ENCODE measurements at places on chromosomes 13 and 19.

DNA sequence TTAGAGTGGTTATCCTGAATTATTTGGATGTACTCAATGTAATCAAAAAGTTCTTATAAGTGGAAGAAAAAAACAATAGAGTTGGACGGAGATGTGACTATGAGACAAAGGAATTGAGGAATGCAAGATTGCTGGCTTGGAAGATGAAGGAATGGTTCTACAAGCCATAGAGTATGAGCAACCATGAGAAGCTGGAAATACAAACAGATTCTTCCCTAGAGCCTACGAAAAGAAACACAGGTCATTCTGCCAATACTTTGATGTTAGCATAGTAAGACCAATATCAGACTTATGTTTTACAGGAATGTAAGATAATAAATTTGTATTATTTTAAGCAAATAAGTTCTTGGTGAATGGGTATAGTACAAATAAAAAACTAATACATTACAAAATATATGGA, 249.2 kb downstream of the DIAPH3 start:
- H3K27ac ChIP-seq = no peak overlapping the region
- DNase-seq = no peak
- peaks cover 84% of the 10 kb centered on the region for H3K36me3 ChIP-seq
- H3K4me3 ChIP-seq = no peak overlapping the region
- H3K4me1 ChIP-seq = no peaks in the 10 kb centered on the region

- H3K27ac ChIP-seq = no peak overlapping the region
- H3K27me3 ChIP-seq = no peaks in the 10 kb centered on the region
- no peak overlapping the region for H3K4me3 ChIP-seq
- peaks cover 19% of the 10 kb centered on the region for H3K36me3 ChIP-seq
- no peak for DNase-seq
Measured at GRCh38 chr19:2084993-2085720, 11.0 kb downstream of the MOB3A start.

DNA sequence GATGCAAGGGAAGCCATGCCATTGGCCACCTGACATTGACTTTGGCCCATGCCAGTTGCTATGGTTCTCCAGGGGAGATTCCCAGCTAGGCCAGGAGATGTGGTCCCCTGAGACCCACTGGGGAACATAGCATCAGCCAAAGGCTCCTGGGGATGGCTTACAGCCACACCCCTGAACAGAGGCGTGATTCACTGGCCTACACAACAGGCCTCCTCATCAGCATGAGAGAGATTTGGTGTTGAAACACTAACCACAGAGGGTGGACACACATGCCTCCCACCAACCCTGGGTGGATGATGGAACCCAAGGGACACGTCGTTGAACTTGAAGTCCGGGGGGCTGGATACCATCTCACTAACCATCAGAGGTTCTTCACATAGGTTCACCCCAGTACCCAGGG, 14.4 kb downstream of the IQCN start:
- no peak overlapping the region for H3K4me3 ChIP-seq
- no peak overlapping the region for H3K27ac ChIP-seq
- no peaks in the 10 kb centered on the region for H3K4me1 ChIP-seq
- H3K36me3 ChIP-seq = no peaks in the 10 kb centered on the region
- DNase-seq = no peak

- peak; percentile 81 for DNase-seq
- H3K27ac ChIP-seq = no peak overlapping the region
- peak overlapping the region; percentile 94 for H3K4me3 ChIP-seq
- H3K4me1 ChIP-seq = no peaks in the 10 kb centered on the region
- H3K36me3 ChIP-seq = peaks cover 31% of the 10 kb centered on the region
- no peaks in the 10 kb centered on the region for H3K27me3 ChIP-seq
Measured at GRCh38 chr19:8209462-8210378, 550 bp downstream of the CERS4 start.

- no peaks in the 10 kb centered on the region for H3K4me1 ChIP-seq
- no peaks in the 10 kb centered on the region for H3K27me3 ChIP-seq
- peaks cover 24% of the 10 kb centered on the region for H3K36me3 ChIP-seq
- H3K4me3 ChIP-seq = peak overlapping the region; percentile 90
- DNase-seq = peak; percentile 82
Measured at GRCh38 chr19:56314018-56314380, 640 bp downstream of the ZSCAN5A start.

- H3K27me3 ChIP-seq = no peaks in the 10 kb centered on the region
- no peak overlapping the region for H3K4me3 ChIP-seq
- no peaks in the 10 kb centered on the region for H3K4me1 ChIP-seq
- H3K36me3 ChIP-seq = no peaks in the 10 kb centered on the region
Measured at GRCh38 chr13:46134494-46134893, 29.7 kb upstream of the CPB2 start.

GRCh38 chr13:97257228-97257755, 35.2 kb downstream of the MBNL2 start:
- H3K4me3 ChIP-seq = no peak overlapping the region
- no peaks in the 10 kb centered on the region for H3K4me1 ChIP-seq
- no peak overlapping the region for H3K27ac ChIP-seq
- H3K36me3 ChIP-seq = no peaks in the 10 kb centered on the region

- no peak overlapping the region for H3K4me3 ChIP-seq
- no peaks in the 10 kb centered on the region for H3K4me1 ChIP-seq
- no peak for DNase-seq
- H3K36me3 ChIP-seq = peaks cover 82% of the 10 kb centered on the region
- no peaks in the 10 kb centered on the region for H3K27me3 ChIP-seq
- no peak overlapping the region for H3K27ac ChIP-seq
Measured at GRCh38 chr13:98374750-98375149, 197.7 kb upstream of the RNF113B start.

- DNase-seq = no peak
- no peaks in the 10 kb centered on the region for H3K27me3 ChIP-seq
- H3K4me1 ChIP-seq = peaks cover 9% of the 10 kb centered on the region
- H3K4me3 ChIP-seq = peak overlapping the region; percentile 89
- no peaks in the 10 kb centered on the region for H3K36me3 ChIP-seq
Measured at GRCh38 chr13:110137680-110138009, 169.3 kb downstream of the COL4A1 start.

GRCh38 chr13:84032116-84032515, 149.8 kb upstream of the SLITRK1 start:
- DNase-seq = no peak
- H3K4me3 ChIP-seq = no peak overlapping the region
- H3K36me3 ChIP-seq = no peaks in the 10 kb centered on the region
- no peaks in the 10 kb centered on the region for H3K4me1 ChIP-seq
- no peak overlapping the region for H3K27ac ChIP-seq

GRCh38 chr13:76980075-76980718, 11.7 kb upstream of the CLN5 start:
- no peaks in the 10 kb centered on the region for H3K36me3 ChIP-seq
- peaks cover 7% of the 10 kb centered on the region for H3K4me1 ChIP-seq
- H3K4me3 ChIP-seq = no peak overlapping the region

DNA sequence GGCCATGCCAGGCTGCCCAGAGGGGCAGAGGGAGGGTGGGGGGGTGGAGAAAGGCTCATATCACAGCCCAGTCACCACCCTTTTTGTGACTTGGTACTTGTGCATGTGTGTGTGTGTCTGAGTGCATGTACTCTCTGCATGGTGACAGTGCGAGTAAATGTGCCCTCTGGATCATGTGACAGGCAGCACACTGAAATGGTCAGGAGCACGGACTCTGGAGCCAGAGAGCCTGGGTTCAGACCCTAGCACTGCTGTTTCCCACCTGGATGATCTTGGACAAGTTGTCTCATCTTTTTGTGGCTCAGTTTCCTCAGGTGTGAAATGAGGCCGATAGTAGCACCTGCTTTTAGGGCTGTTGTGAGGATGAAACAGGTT, 2.0 kb downstream of the CIC start:
- H3K36me3 ChIP-seq = peaks cover 16% of the 10 kb centered on the region
- DNase-seq = no peak
- H3K4me3 ChIP-seq = no peak overlapping the region
- H3K27ac ChIP-seq = no peak overlapping the region

- H3K27me3 ChIP-seq = no peaks in the 10 kb centered on the region
- no peak overlapping the region for H3K4me3 ChIP-seq
- H3K4me1 ChIP-seq = no peaks in the 10 kb centered on the region
- no peak overlapping the region for H3K27ac ChIP-seq
- no peak for DNase-seq
Measured at GRCh38 chr13:107809125-107809524, 406.2 kb downstream of the LIG4 start.

GRCh38 chr13:90402613-90403012, 944.9 kb upstream of the MIR17HG start:
- H3K36me3 ChIP-seq = no peaks in the 10 kb centered on the region
- no peak for DNase-seq
- H3K27me3 ChIP-seq = no peaks in the 10 kb centered on the region
- no peak overlapping the region for H3K4me3 ChIP-seq
- H3K27ac ChIP-seq = no peak overlapping the region

DNA sequence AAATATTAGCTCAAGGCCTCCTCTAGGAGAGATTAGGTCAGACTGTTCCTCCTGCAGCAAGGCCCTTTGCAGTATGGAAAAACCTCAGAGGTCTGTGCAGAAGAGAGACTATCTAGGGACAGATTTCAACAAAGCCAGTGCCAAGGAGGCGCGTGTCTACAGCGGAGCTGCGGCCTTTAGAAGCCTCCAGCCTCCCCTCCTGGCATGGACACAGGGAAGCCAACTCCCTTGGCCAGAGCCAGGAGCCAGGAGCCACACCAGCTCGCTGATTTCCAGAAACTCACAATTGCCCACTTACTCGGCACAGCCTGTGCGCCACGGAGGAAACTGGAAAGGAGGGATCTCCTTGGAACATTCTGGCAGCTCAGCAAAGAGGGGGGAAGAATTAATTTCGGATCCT, 63.4 kb downstream of the INSR start:
- H3K4me1 ChIP-seq = no peaks in the 10 kb centered on the region
- H3K4me3 ChIP-seq = no peak overlapping the region
- no peaks in the 10 kb centered on the region for H3K36me3 ChIP-seq
- no peak overlapping the region for H3K27ac ChIP-seq
- no peaks in the 10 kb centered on the region for H3K27me3 ChIP-seq

- H3K27me3 ChIP-seq = no peaks in the 10 kb centered on the region
- no peaks in the 10 kb centered on the region for H3K4me1 ChIP-seq
- no peak for DNase-seq
- no peak overlapping the region for H3K4me3 ChIP-seq
- no peaks in the 10 kb centered on the region for H3K36me3 ChIP-seq
- H3K27ac ChIP-seq = no peak overlapping the region
Measured at GRCh38 chr19:50519006-50519575, 5.4 kb upstream of the ASPDH start.

DNA sequence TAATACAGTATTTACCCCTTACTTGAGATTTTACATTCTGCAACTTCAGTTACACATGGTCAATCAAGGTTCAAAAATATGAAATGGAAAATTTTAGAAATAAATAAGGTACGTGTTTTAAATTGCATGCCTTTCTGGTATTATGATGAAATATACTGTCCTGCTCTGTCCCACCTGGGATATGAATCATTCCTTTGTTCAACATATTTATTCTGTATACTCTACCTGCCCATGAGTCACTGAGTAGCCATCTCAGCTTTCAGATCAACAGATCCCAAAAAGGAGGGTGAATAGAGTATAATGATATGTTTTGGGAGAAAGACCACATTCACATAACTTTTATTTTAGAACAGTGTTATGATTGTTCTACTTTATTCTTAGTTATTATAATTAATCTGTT, 37.8 kb downstream of the STOML3 start:
- H3K27me3 ChIP-seq = no peaks in the 10 kb centered on the region
- H3K36me3 ChIP-seq = no peaks in the 10 kb centered on the region
- no peak overlapping the region for H3K27ac ChIP-seq
- no peak for DNase-seq

DNA sequence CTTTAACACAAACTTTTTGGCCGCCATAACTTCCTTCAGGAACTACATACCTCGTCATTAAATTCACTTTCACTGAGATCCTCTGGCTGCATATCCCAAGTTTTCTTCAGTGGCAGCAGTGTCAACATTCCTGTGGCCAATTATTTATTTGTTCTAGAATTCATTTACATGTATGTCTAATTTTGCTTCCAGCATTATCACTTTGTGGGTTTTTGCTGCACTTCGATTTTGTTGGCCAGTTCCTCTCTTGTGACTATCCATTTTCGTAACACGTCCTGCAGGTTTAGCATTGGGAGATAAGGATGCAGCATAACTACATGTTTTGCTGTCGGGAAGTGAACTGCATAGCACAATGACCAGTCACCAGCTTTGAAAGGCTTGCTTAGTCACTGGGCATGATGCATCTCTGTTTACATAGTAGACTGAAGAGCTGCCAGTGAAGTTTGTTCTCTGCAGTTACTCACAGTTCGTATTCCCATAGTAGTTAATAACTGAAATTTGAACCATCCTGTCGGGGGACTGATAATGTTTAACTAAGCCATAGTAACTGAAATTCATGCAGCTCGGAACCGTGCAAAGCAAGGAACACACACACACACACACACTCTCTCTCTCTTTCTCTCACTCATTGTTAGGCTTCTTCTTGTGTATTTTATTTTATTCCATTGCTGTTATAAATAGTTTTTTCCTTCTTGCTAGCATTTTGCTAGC, 28.3 kb downstream of the ZNF507 start:
- H3K36me3 ChIP-seq = peaks cover 58% of the 10 kb centered on the region
- H3K27me3 ChIP-seq = no peaks in the 10 kb centered on the region
- DNase-seq = no peak
- no peaks in the 10 kb centered on the region for H3K4me1 ChIP-seq
- no peak overlapping the region for H3K4me3 ChIP-seq

- H3K36me3 ChIP-seq = no peaks in the 10 kb centered on the region
- peaks cover 7% of the 10 kb centered on the region for H3K4me1 ChIP-seq
- no peak for DNase-seq
- H3K4me3 ChIP-seq = peak overlapping the region; percentile 82
Measured at GRCh38 chr19:13153569-13154240, 3.5 kb downstream of the IER2 start.

GRCh38 chr13:43478211-43478610, 308.6 kb downstream of the ENOX1 start:
- DNase-seq = no peak
- H3K27me3 ChIP-seq = no peaks in the 10 kb centered on the region
- H3K4me3 ChIP-seq = no peak overlapping the region
- no peak overlapping the region for H3K27ac ChIP-seq
- no peaks in the 10 kb centered on the region for H3K36me3 ChIP-seq
- peaks cover 3% of the 10 kb centered on the region for H3K4me1 ChIP-seq

DNA sequence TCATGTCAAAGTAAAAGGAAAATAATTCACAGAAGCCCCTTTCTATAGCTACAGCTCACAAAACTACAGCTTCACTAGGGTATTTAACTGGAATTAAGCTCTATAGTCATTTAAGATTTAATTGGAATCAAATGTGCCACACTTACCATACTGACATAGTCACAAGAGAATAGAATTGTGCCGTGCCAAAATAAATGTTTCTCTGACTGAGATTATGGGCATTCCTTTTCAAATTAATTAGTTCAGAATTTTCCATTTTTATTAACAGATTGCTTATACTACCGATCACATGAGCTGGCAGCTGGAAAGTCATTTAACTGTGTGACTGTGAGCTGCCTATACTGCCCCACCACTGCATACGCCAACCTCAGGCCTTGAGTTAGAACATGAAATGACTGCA, 108.4 kb downstream of the LHFPL6 start:
- no peak overlapping the region for H3K27ac ChIP-seq
- DNase-seq = no peak
- H3K27me3 ChIP-seq = no peaks in the 10 kb centered on the region

- H3K27me3 ChIP-seq = no peaks in the 10 kb centered on the region
- H3K4me1 ChIP-seq = no peaks in the 10 kb centered on the region
- no peak for DNase-seq
- peaks cover 10% of the 10 kb centered on the region for H3K36me3 ChIP-seq
Measured at GRCh38 chr19:35281303-35281702, 1.0 kb upstream of the HAMP start.
